ENCODE measurements at places on chromosomes 1 and 21.

- no peak for DNase-seq
Measured at GRCh38 chr21:30336596-30336995, 898 bp downstream of the KRTAP27-1 start.

GRCh38 chr1:100612540-100612939 is 74.6 kb downstream of the GPR88 start:
- no peak for DNase-seq

DNA sequence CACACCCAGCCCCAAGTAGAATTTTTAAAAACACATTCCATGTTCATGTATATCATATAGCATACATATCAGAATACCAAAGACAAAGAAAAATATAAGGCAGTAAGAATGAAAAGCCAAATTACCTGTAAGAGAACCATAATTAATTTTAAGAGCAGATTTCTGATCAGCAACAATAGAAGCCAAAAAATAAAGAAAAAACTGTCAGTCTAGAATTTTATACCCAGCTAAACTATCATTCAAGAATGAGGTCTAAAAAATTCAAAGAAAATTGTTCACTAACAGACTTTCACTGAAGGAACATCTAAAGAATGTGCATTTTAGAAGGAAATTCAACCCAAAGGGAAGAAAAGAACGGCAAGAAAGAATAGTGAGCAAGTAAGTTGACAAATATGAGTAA is 10.6 kb upstream of the FUCA1 start:
- DNase-seq: no peak

DNA sequence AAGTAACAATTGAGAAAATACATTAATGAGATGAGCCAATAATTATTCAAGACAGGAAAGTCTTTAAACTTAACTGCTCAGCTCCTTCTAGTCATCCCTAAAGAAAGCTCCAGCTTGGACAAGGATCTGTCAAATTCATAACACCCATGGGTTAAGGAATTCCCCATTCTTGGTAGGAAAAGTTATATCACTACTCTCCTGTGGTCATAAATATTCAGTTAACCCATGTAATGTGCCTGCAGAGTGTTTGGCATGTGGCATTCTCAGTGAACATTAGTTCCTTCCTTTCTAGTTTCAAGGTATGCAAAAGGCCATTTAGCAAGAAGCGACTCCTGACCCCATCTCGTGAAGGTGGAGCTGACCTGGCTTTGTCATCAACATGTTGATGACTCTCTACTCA is 76.7 kb upstream of the VCAM1 start:
- no peak for DNase-seq

- DNase-seq: no peak
Measured at GRCh38 chr1:86825319-86825718, 88.6 kb downstream of the SELENOF start.

DNA sequence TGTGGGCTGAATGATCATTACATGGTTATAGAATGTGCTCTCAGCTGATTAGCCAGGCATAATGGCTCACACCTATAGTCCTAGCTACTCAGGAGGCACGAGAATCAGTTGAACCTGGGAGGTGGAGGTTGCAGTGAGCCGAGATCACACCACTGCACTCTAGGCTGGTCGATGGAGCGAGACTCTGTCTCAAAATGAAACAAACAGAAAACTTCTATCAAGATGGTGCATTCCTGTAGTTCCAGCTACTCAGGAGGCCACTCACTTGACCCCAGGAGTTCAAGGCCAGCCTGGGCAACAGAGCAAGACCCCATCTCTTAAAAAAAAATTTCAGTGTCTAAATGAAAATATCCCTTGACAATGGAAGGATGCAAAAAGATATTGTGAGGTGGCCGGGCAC is 10.9 kb downstream of the TIMM17A start:
- no peak for DNase-seq

GRCh38 chr1:205227584-205228013 is at the start of gene TMCC2:
Gene TMCC2 (plus strand): TSS chr1:205227946. CDS start chr1:205228565, 619 bp downstream.
- DNase-seq: peak; percentile 46

GRCh38 chr1:6971048-6971447 is 185.8 kb downstream of the CAMTA1 start:
- no peak for DNase-seq

DNA sequence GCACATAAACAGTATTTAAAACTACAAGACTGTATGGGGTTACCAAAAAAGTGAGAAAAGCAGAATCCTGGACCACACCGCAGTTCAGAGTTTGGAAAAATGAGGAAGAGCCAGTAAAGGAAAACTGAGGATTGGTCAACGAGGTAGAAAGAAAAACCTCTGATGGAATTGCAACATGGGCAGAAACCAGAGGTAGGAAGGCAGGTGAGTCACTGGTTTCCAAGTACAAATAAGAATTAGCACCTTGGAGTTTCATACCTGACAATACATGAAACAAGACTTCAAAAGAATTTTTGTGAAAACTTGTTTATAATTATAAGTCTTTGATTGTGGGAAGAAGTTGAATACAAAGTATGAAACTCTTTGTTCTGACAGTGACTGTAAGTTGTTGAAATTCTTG is 533.7 kb upstream of the DAB1 start:
- no peak for DNase-seq

GRCh38 chr1:66373157-66373591 is 160.8 kb upstream of the SGIP1 start:
- no peak for DNase-seq

GRCh38 chr1:6087377-6087772 is 41.7 kb downstream of the KCNAB2 start:
- no peak for DNase-seq

GRCh38 chr1:245588116-245588639 is 433.4 kb downstream of the KIF26B start:
- DNase-seq: no peak

DNA sequence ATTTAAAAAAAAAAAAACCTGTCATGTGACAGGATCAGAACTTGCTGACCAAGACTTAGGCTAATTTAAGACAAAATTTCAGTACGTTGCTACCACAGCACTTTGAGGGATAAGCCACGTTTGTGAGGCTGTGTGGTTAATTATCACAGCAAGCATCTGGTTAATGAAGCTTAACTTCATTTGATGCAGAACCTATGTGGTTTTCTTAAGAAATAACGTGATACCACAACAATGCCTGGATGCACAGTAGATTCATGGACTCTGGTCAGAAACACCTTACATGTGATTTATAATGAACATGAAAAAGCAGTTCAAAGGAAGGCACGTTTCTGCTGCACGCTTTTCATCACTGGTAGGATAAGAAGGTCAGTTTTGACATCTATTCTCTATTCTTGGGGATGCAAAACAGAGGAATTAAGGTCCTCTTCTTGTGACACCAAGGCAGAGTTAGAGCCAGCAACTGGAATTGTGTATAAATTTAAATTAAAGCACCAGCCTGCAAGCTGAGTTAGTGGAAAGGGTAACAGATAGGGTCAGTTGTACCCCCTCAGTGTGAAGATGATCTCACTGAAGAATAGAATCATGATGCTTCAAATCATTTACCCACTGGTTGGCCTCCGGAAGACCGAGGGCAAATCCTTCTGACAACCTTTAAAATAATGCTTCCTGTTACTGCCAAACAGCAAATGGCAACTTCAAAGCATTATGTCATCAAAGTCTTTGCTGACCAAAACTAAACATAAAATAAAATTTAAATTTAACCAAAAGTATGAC is 6.0 kb upstream of the KRTAP8-1 start:
- DNase-seq: no peak

GRCh38 chr1:228088586-228089498 is 6.3 kb downstream of the ARF1 start:
- DNase-seq: no peak

DNA sequence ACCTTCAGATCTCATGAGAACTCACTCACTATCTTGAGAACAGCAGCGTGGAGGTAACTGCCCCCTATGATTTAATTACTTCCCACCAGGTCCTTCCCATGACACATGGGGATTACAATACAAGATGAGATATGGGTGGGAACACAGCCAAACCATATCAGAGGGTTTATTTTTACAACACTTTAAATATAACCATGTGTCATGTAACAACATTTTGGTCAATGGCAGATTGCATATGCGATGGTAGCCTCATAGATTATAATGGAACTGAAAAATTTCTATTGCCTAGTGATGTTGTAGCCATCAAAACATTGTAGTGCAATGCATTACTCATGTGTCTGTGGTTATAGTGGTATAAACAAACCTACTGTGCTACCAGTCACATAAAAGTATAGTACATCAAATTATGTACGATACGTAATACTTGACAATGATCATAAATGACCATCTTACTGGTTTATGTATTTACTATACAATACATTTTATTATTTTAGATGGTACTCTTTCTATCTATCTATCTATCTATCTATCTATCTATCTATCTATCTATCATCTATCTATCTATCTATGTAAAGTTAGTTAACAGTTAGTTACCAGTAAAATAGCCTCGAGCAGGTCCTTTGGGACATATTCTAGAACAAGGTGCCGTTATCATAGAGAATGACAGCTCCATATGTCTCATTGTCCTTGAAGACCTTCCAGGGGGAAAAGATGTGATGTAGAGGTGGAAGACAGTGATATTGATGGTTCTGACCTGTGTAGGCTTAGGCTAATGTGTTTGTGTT is 12.6 kb upstream of the S100B start:
- DNase-seq: no peak

- DNase-seq: no peak
Measured at GRCh38 chr21:38660333-38661196, 145.2 kb upstream of the ETS2 start.

DNA sequence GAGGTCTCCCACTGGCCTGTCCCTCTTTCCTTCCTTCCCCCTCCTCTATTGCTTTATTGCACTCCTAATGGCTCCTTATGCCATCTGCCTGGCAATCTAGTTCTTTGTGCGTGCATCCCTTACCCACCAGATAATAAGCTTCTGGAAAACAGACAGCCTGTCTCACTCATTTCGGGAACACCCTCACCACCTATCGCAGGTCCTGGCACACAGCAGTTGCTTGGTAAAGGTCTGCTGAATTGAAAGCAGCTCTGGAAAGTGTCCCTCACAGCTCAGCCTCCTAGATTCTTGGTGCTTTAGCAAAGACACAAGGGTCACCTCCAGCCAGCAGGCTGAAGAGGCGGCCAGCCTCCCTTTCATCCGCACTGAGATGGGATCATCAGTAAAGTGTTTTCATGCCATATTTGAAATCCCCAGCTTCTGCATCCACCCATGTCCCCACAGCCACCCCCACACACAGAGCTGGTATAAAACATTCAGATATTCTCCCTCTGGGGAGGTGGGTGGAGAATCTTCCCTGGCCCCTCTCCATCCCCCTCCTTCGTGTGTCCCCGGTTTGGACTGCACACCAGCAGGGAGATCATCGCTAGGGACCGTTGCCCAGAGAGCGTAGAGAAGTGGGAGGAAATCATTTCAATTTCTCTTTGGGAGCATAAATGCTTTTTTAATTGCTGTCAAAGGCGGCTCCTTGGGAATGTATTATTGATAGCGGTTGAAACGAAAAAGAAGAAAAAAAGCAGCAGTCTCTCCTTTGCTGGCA is 29.1 kb upstream of the ATP2B4 start:
- no peak for DNase-seq

GRCh38 chr1:47621483-47621882 is 183.6 kb downstream of the FOXD2 start:
- no peak for DNase-seq

- DNase-seq: no peak
Measured at GRCh38 chr21:34791776-34792503, 123.1 kb downstream of the CLIC6 start.

DNA sequence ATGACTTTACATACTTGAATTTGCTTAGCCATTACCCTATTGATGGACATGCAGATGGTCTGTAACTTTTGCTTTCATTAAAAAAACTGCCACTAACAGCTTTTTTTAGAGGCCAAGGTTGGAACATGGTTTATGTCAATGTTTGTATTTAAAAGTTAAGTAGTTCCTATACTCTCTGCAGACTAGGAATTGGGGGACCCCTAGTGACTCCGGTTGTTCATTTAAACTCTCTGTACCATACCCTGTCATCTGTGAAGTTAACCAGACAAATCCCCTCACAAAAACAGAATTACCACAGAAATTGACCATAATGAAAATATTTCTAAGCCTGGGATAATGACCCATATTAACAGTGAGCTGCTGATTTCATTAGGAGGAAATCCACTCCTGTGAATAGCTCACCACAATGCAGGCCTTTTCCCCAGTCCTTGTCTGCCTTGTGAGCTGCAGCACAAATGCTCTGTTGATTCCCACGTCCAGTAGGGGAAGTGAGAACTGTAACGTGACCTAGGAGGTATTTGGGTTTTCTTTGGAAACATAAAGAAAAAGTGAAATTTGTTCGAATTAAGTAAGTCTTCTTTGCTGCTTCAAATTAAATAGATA is 30.2 kb upstream of the CD101 start:
- DNase-seq: no peak

GRCh38 chr1:69836971-69837636 is 269.4 kb downstream of the LRRC7 start:
- DNase-seq: no peak

DNA sequence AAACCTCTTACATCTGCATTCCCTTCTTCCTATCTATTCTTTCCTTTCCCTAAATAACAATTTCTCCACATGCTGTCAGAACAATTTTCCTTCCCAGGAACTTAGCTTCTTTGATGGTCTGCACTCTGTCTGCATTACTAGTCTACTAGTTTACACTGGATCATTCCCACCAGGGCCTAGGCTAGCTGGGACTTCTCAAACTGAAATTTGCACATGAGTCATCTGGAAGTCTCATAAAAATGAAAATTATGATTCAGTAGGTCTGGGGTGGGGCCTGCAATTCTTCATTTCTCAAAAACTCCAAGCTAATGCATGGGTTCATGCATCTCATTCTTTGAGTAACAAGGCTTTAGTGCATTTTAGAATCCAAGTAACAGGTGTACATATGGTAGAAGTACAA is 74.2 kb downstream of the GABPA start:
- DNase-seq: no peak

GRCh38 chr1:183792300-183792699 is 12.6 kb upstream of the RGL1 start:
- no peak for DNase-seq

GRCh38 chr1:8870103-8870502 is 8.4 kb downstream of the ENO1 start:
- no peak for DNase-seq

GRCh38 chr1:23756676-23757075 is 13.4 kb downstream of the ELOA start:
- no peak for DNase-seq

Measured in activated T-helper 1 cell treated with anti-CD3 and anti-CD28 coated beads, Interleukin-2, amount 50 U/mL, for 16 hours (primary cell).